ENCODE measurements at places on chromosomes 3 and 15.

DNA sequence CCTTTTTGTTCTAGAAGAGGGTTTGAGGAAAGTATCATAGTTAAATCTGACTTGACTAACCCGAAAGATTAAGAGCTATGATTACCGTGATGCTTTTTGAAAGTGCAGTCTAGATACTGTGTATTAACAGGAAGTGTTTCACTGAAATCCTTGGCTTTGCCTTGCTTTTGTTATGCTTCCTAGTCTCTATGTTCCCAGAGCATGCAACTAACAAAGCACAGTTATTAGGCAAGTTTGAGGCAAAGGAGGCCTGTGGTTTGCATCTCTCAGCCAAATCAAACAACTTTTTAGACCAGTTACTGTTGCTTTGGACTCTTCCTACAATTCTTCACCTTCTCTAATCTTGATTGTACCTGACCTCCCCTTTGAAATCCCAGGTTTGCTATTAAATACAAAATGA, 3.9 kb downstream of the LXN start:
- DNase-seq, result no peak

GRCh38 chr3:64355401-64355807, 130.1 kb upstream of the PRICKLE2 start:
- DNase-seq, result no peak

- no peak for DNase-seq
These were observed 2.5 kb upstream of the SLC38A3 start for GRCh38 chr3:50202353-50203112.

GRCh38 chr3:134809427-134810051, 14.5 kb downstream of the EPHB1 start:
- DNase-seq, result no peak

DNA sequence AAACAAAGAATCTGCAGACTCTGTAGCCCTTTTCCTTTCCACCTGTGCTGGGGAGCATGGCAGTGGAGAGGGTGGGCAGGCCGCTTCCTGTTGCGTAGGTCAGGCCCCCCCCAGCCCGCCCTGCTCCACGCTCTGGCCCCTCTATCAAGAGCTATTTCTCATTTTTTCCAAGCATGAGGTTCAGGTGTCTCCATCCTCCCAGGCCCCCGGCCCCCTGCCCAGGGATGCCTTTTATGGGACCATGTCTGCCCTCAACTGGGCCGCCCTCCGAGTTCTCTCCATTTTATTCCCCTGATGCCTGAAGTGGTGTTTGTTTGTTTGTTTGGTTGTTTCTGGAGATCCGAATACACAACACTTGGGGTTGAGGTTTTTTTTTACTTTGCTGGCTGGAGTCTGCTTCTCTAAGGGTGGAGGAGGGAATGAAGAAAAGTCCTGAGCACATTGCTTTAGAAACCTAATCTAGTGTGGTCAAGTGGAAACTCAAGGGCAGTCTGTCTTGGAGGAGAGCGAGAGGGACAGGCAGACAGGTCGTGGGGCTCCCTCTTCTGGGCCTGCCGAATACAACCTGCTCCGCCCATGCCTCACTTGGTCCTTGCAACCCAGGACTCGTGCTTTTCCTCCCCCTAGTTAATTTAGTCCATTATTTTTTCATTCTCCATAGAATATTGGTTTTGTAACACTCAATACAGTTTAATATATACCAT, 176.5 kb upstream of the LYSMD4 start:
- no peak for DNase-seq

Measured in inflammatory macrophage treated with lipopolysaccharide for 1 hour (primary cell).